ENCODE measurements at places on chromosomes 1 and 21.

- no peak for DNase-seq
These were observed 18.0 kb upstream of the RIPPLY3 start for GRCh38 chr21:36988536-36988935.

GRCh38 chr21:17570786-17571185 is 41.9 kb downstream of the BTG3 start:
- DNase-seq = no peak

GRCh38 chr21:39631842-39632562 is 19.3 kb downstream of the B3GALT5 start:
- DNase-seq = no peak

DNA sequence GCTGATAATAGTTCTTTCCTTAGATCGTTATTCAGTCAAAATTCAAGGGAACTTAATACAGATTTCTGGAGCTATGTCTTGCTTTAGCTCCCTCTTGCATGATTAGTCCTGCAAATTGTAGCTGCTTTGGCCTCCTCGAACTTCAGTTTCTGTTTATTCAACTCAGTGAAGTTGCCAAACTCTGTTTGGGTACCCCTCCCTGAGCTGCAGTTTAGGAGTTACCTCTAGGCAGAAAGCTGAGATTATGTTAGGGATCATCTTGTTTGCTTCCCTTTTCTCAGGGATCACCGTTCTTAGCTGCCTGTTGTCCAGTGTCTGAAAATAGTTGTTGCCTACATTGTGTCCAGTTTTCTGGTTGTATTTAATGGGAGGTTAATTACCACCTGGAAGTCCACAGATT is 43.5 kb downstream of the SNX27 start:
- DNase-seq = no peak

- DNase-seq = no peak
These were observed 16.7 kb downstream of the LPAR3 start for GRCh38 chr1:84876353-84876752.

- DNase-seq = peak; percentile 97
These were observed 5.9 kb downstream of the CLCA2 start for GRCh38 chr1:86429835-86430234.

DNA sequence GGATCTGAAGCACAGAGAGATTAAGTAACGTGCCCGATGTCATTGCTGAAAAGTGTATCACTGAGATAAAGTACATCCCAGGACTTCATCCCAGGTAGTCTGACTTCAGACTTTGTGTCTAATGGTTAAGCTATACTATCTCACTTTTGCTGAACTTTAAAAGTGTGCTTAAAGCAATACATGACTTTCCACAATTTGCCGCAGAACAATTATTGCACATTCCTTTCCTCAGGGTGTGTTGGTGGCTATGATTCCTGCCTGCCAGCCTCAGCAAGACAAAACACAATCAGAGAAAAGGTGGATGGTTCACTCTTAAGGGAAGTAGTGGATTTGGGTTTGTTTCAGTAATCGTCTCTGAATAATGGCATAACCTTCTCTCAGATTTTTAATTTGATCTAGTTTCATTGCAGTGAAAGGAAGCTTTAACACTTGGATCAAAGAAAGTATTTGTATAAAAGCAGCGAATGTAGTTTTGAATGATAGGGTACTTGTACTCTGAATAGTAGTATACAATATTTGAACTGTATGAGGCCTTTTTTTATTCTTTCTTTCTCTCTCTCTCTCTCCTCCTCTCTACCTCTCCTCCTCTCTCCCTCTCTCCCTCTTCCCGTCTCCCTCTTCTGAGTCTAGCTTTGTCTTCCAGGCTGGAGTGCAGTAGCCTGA is 47.0 kb downstream of the CNST start:
- no peak for DNase-seq

DNA sequence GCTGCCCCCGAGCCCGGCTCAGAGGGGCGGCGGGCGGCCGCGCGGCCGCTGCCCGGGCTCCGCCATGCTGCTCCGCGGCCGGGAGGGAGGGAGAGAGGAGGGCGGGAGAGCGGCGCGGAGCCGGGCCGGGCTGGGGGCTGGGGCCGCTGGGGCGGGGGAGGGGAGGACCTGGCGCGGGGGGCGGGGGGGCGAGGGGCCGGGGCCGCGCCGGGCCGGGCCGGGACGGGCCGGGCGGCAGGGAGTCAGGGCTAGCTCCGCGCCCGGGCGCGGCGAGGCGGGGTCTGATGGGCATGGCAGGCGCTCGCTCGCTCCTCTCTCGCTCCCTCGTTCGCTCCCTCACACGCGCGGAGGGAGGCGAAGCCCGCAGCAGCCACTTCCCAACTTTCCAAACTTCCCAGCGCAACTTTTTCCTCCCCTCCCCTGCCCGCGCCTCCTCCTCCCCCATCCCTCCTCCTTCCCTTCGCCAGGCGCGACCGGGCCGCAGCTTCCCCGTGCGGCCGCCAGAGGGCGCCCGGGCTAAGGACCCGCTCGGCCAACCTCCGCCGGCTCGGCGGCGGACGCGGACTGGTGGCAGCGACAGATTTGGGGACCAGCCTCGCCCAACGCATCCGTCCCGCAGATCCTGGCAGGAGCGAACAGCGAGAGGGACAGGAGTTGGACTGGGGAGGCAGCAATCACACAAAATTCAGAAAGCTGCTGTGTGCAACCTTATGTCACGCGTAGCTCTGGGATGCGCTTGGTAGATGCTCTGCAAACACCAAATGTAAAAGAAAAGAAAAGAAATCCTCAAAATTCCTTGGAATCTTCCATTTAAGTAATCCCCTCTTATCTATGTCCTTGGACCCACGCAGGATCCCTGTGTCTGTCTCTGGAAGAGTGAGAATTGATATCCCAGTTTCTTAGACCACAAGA is at the start of gene TRABD2B:
Gene TRABD2B (minus strand): TSS at position 97 of the 912 bp plus-strand sequence.
- DNase-seq = peak; percentile 59

Data from stromal cell of bone marrow (primary cell).